ENCODE measurements at places on chromosomes 5 and 9.

GRCh38 chr5:490116-491106 is 33.8 kb downstream of the SLC9A3 start:
- DNase-seq, result no peak

DNA sequence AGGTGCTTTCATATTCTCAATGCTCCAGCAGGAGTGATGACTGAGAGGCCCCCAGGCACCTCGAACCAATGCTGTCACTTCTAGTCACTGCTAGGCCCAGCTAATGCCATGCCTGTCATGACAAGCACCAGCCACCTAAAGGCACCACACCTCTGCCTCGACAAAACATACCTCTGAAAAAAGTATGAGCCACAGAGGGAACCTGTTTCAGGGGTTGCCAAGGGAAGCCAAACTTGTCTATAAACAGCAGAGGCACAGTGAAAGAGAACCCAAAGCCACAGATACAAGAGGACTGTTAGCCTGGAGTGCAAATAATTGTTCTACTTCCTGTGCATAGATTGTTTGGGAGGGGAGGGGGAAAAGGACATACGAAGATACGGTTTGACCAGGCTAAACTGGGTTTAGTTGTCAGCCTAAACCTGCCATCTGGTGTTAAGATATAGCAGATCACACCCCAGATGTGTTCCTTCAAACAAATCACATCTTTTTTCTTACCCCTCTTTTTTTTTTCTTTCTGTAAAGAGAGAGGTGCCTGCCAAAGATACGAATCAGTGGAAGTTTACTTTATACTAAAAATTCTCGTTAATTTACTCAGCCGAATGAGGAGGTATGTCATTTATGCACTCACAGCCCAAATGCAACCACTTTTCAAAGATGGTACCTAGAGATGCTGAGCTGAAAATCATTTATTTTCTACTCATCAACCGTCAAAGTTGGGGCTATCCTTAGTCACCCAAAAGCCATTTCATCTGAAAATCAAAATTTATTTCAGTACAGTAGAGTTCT is 45.7 kb downstream of the BNC2 start:
- no peak for DNase-seq

GRCh38 chr9:95086564-95086955 is 230.9 kb downstream of the FANCC start:
- no peak for DNase-seq

- no peak for DNase-seq
Measured at GRCh38 chr5:94849821-94850736, 231.6 kb downstream of the SLF1 start.

DNA sequence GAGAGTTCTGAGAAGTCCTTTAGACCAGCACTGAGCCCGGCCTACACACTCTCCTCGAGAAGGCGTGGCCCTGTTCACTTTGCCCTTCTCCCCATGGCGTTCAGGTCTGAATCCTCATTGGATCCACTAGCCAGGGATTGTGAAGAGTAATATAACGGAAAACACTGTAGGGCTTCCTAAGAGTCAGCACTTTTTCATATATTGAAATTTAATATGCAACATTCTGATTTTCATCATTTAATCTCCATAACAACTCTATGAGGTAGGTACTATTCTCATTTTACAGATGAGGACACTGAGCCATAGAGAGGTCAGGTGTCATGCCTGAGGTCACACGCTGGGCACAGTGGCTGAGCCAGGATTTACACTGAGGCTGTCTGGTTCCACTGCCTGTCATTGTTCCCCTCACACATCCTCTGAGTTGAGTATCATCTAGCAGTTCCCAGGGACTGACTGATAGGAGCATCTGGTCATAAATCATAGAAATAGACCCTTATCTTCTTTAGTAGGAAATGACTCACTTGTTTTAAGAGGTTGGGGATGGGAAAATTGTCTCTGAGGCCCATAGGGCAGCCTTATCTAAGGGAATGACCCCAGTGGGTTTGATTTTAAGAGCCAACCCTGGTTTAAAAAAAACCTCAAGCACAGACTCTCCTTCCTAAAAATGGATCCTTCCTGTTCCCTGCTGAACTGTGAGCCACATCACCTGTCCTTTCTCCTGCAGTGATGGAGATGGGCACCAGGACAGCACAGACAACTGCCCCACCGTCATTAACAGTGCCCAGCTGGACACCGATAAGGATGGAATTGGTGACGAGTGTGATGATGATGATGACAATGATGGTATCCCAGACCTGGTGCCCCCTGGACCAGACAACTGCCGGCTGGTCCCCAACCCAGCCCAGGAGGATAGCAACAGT is 41.2 kb downstream of the THBS4 start:
- no peak for DNase-seq

DNA sequence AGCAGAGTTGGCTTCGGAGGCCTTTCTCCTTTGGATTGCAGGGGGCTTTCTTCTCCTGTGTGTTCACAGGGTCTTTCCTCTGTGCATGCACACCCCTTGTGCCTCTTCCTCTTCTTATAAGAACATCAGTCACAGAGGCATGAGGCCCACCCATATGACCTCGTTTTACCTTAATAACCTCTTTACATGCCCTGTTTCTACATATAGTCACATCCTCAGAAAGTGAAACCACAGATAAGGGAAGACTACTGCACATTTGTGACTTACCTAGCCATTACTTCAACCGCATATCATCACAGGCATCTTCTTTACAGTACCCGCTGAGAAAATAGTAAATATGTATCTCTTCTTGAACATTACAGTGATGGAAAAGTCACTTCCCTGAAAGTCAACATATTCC is 204.9 kb upstream of the TARS1 start:
- no peak for DNase-seq

DNA sequence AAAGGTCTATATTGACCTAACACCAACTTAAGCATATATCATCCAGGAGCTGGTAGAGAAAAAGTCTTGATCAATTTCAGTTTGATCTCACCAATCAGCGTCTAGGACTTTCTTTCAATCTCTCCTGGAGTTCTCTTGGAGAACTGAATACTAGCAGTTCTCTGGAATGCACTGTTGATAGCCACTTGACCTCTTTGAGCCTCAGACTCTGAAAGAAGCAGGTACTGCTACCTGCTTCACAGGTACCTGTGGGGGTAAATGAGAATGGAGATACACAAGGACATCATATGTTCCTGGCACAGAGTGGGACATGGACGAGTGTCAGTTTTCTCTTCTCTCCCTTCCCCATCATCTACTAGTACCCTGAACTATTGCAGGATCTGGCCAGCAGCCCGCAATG is 16.0 kb downstream of the CMYA5 start:
- no peak for DNase-seq

- no peak for DNase-seq
Measured at GRCh38 chr5:83946516-83946915, 225.9 kb upstream of the HAPLN1 start.

DNA sequence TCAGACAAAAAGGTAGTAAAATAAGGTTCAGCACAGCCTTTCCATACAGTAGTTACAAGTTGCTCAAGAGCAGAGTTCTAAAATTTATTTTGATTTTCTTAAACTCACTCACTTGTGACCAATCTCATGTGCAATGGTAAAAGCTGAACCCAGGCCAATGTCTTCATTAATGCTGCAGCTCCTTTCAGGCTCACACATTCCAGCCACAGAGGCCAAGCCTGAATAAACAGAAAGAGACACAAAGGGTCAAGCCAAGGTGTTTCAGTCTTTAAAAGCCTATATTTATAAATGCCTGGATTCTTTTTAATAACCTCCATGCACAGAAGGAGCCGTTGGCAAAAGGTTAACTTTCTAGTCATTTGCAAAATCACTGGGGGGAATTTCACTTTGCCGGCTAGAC is 152.5 kb downstream of the ADAMTS6 start:
- DNase-seq, result no peak

DNA sequence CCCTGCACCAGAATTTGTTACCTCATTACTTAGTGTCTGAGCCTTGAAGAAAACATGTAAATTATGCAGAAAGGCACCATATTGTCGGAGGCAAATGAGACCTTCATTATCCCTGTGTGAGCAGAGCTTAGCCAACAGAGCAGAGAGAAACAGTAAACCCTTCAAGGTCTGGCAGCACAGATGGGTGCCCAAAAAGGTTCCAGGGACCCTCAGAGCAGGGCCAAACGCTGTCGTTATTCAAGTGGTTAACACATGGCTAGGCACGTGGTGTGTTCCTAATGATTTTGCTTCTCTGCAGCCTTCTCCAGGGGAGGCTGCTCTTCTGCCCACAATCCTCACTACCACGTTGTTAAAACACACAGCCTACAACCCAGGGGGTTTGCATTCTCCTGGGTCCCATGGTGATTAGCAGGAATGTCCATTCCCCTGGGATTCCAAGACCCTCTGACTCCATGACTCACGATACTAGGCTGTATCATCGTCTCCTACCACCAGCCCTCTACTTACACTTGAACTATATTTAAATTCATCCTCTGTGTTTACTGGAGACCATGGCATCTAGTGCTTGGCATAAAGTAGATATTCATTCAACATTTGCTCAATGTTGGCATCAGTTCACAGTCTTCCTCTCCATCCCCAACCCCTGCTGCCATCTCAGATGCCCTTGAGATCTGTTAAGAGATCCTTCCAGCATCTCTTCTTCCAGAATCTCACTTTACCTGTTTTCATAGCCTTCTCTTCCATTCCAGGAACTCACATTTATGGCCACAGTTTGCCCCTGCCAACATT is 174.5 kb upstream of the RAD23B start:
- no peak for DNase-seq

GRCh38 chr5:115418788-115419187 is 122.3 kb upstream of the CCDC112 start:
- no peak for DNase-seq

- no peak for DNase-seq
Measured at GRCh38 chr5:22354956-22355355, 498.2 kb downstream of the CDH12 start.

DNA sequence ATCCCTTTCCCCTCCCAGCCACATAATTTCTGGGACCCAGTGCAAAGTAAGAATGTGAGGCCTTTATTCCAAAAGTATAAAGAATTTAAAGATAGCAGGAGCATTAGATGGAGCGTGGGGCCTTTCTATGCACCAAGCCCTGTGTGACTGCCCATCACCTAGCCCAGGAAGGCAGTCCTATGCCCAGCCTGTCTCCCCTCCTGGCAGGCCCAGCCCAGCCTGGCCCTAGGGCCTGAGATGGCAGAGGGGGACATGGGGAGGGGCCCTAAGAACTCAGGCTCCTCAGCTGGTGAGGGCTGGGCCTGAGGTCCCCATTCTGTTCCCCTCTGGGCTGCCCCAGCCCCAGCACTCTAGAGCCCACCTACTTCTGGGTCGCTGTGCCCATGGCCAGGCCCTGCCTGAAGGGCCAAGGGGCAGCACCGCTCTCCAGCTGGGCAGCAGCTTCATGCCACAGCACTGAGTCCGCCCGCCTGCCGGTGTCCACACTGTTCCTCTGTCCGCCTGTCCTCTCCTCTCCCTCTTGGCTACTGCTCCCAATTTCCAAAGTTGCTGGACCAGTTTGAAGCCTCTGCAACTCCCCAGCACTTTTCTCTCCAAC is 995 bp upstream of the SLC23A1 start:
- no peak for DNase-seq

DNA sequence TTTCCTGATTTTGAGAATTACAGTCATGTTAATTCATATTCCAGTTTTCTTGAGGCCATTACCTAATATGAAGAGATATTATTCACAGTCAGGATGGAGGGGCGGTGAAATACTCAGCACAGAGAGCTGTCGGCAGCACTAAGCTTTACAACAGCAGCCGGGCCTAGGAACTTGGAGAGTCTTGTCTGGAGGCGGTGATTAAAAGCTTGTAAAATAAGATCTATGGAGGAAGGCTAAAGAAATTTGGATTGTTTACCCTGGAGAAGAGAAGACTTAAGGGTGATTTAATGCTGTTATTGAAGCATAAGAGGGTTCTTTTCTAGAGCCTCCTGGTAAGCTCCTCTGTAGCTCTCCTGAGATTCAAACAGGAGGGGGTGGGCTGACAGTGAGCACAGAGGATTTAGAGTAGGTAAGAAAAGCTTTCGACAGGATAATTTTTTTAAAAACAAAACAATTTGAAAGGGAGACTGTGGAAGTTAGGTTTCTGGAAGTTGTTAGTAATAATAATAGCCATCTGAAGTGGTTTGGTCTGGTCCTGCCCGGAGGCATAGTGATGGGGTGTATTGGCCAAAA is 406.3 kb upstream of the ADAMTSL1 start:
- no peak for DNase-seq

DNA sequence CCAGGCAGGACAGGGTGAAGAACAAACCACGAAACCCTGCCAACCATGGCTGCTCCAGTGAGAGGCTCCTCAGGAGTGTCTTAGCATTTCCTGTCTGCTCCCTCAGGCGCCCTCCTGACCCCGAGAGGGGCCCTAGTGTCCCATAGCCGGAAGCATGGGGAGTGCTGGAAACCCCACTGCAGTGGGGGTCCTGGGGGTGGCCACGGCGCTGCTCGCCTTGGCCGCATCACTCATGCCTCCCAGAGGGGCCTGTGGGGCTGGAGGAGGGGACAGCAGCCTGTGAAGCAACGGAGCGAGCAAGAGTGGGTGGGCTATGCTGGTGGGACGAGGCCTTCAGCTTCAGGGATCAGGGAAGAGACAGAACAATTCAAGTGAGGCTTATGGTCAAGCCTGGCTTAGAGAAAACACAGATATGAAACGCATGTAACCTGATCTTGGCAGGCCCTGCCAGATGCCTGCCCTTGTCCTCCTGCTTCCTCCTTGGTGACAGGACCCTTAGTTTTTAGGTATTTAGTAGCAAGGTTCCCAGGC is 219.1 kb downstream of the FANCC start:
- no peak for DNase-seq

DNA sequence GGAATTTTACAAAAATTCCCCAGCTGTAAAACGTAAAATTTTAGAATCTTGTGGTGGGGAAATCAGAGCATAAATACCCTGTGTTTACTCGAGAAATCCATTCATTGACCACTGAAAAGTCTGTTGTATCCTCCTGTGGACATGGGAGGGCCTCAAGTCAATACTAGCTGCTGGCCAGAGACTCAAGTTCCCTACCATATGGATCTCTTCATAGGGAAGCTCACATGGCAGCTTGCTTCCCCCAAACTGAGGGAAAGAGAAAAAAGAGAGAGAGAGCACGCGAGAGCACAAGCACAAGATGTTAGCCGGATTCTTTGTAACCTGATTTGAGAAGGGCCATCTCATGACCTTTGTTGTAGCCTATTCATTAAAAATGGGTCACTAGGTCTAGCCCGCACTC is 591.9 kb downstream of the LRRC70 start:
- DNase-seq, result no peak

DNA sequence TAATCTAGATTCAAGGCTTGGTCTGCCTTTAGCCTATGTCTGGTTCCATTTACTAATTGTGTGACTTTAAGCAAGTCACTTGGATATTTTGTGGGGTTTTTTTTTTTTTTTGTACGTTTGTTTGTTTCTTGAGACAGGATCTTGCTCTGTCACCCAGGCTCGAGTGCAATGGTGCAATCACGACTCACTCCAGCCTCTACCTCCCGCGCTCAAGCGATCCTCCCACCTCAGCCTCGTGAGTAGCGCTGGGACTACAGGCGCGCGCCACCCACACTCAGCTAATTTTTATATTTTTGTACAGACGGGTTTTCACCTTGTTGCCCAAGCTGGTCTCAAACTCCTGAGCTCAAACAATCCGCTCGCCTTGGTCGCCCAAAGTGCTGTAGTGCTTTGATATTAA is 1.1 kb upstream of the PFDN1 start:
- DNase-seq, result no peak

- no peak for DNase-seq
Measured at GRCh38 chr9:76655971-76656370, 108.3 kb upstream of the PCA3 start.
